Mammary epithelial cell (primary cell): ENCODE measurements at places on chromosomes 3 and 15. TPM values are rescaled to one million over a fixed set of nuclear protein-coding genes. Genes with fewer than 3 reads are reported as not detected.

- DNase-seq, result no peak
Measured at GRCh38 chr15:27705056-27705455, 394.1 kb downstream of the OCA2 start.

DNA sequence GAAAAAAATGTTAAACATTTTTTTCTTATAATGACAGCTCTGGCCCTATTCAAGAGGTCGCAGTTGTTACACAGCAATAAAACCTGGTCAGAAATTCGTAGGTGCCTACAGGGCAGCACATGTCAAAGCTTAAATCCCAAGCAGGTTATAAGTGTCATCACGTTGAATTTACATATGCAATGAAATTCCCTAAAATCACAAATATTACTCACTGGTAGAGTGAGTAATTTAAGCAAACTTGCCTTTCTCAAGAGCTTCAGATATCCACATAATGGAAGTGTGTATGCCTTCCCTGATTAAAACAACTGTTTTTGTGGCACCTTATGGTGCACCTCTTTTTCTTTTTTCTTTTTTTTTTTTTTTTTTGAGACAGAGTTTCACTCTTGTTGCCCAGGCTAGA is 90.7 kb upstream of the FNDC3B start:
- no peak for DNase-seq

- peak; percentile 38 for DNase-seq
Measured at GRCh38 chr3:88188436-88188835, 38.7 kb downstream of the C3orf38 start.

WDR49 gene
- 0.16 and 1.1 TPM in 2 replicates for total RNA-seq

DNA sequence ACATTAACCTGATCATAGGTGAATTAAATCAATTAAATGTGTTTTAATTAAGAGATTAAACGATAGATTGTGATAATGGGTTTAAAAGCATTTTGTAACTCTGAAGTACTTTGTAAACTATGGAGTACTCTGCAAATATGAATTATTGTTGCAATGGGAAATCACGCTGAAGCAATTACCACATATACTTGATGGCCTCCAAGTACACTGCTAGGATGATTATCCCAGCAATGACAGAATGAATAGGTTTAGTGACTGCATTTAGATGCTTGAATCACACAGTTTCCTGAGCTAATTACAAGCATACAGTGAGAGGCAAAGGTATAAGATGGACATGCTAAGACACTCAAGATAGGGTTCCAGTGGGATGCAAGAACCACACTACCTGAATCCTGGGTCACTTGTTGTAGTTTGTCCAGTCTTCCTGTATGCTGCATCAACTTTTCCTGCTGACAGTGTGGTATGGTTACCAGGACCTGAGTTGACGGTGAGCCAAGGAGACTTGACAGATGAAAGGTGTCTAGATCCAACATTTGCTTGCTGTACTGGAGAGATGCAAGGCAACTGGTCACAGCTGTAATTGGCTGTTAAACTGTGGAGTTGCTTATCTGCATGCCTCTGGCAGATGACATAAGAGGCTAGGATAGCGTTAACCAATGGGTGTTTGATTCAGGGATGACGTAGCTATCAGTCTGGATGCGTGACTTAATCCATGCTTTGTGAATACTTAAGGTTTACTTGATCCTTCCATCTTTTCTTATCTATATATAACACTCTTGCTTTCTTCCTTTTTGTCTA is 38.0 kb downstream of the RNF13 start:
- no peak for DNase-seq

- DNase-seq, result no peak
Measured at GRCh38 chr3:50264964-50265485, 3.9 kb upstream of the SEMA3B start.

DNA sequence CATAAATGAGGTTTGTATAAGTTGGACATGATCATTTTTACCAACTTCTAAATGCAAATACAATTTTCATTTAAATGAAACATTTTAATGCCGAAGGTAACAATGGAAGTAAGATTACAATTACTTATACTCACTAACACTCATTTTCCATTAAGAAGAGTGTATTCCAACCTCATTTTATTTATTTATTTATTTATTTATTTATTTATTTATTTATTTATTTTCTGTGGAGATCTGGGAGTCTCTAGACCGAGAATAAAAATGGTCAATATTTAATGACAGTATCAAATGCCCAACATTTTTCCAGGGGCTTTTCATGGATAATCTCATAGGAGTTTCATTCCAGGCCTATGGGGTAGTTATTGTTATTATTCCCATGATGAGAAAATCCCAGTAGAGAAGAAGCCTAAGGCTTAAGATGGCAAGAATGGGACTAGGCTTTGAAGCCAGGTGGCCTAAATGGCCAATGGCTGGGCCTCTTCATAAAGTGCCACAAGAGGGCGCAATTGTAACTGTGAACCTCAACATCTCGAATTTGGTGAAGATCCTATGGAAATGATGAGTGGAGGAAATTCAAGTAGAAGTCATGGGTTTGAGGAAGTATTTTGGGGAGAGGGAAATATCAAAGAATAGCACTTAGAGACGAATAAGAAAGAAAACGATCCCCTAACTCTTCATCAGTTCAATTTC is 21.3 kb downstream of the VGLL3 start:
- DNase-seq, result peak; percentile 46

- no peak for DNase-seq
Measured at GRCh38 chr3:195461594-195462307, 18.9 kb upstream of the ACAP2 start.

CFAP20DC gene
- 9.9 and 10.3 TPM in 2 replicates for total RNA-seq
